ENCODE measurements at places on chromosomes 12 and 14.

GRCh38 chr12:8991371-8992345 lies 2.3 kb downstream of the KLRG1 start:
- DNase-seq: no peak

GRCh38 chr12:102501773-102502172 lies 21.4 kb upstream of the IGF1 start:
- no peak for DNase-seq

DNA sequence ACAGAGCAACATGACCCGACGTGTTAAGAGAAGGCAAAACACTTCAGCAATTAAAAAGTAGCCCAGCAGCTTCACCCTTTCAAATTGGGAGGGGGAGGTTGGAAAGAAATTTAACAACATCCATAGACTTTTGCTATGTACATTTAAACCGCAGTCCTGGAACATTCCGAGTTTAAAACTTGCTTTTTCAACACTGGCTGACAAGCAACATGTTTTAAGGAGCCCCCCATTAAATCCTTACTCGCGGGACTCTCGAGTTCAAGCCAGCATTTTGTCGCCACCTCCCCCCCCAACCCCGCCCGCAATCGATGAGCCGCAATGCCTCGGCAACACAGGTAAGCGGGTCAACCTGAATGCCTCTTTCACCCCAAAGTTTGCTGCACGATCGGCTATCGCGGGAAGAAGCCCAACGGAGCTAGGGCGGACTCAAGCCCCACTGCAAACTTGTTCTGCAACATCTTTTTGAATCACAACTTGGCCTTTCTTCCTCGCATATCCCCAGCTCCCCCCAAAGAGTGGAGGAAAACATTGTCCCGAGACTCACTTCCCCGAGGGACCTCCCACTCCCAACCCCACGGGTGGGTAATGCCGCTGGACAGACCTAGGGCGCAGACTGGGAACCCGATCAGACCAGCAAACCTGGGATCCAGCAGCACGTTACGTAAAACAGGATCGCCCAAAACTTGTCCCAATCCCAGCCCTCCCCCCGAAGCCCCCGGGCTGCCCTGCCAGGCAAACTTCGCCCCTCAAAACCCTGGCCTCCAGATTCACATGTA lies 777 bp downstream of the ZFP36L1 start:
- peak; percentile 70 for DNase-seq

GRCh38 chr12:47242426-47242825 lies 162.7 kb upstream of the AMIGO2 start:
- no peak for DNase-seq

DNA sequence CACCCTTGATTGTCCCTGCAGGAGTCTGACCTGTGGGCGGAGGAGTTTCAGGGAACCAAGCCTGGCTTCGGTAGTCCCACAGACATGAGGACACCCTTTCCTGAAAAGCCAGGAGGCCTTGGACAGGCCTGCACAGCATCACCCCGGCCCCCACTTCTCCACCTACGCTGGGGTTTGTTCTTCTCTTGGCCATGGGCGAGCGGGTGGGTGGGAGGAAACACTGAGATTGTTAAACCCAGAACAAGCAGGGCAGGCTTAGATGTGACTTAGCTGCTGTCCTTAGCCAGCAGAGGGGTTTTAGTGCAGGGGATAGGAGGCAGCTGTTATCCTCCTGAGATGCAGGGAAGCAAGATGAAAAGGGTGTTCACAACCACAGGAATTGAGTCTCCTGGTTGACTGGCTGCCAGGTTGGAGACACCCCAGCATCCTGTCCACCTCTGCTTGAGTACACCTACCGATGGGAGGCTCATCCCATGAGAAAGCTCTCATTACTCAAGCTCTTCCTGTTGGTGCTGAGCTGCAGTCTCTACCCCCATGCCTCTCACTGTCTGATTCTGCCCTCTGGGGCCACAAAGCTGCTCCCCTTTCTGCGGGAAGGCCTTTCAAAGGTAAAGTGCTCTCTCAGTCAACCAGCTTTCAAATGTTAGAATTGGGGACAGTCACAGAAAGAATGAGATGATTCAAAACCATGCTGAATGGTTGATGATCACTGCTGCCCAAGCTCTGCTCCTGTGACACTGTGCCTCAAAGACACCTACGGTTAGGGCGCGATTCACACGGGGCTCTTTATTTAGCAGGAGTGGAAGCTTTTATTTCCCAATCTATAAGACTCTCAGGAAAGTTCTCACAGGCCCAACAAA lies 86.3 kb downstream of the IRF2BPL start:
- no peak for DNase-seq

DNA sequence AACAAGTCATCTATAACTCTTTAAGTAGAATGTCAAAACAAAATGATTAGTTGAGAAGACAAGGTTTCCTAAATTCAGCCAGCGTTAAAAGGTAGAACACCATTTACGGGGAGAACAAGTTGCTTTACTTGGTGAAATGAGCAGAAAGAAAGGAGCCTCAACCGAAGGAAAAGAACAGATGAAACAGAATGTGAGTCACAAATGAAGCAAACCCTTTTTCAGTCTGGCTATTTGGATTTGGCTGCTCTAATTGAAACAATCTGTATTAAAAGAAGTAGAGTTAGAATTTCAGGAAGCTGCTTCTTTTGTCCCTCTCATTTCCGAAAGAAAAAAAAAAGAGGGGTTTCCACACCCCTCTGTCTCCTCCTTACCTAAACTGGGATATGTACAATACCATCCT lies 34.6 kb downstream of the CEP128 start:
- DNase-seq: no peak

DNA sequence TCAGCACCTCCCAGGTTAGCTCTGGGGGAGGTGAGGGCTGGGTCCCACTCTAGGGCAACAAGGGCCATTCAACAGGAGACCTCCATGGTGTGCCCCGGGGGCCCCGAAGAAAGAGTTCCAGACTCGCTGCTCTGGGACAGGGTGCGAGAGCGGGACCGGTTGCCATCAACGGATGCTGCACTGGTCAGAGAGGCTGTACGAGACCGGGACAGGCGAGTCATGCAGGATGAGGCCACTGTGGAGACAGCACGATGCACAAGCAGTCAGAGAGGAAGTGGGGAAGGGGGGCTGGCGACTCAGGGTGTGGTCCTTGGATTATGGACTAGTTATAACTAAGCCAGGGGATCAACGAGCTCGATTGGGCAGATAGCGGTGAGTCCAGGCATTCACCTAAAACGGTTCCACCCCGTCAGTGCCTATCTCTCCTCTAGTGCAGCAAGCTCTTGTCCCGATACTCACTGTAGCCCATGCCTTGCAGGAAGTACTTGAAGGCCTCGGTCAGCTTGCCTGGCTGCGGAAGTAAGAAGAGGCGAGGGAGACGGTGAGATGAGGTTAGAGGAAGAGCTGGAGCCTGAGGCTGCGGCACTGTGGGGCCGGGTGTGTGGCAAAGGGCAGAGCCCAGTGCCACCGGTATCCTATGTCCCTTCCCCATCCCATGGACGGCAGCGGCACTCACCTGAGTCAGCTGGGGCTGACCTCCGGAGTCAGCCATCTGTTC lies 7.2 kb downstream of the NDRG2 start:
- DNase-seq: no peak

DNA sequence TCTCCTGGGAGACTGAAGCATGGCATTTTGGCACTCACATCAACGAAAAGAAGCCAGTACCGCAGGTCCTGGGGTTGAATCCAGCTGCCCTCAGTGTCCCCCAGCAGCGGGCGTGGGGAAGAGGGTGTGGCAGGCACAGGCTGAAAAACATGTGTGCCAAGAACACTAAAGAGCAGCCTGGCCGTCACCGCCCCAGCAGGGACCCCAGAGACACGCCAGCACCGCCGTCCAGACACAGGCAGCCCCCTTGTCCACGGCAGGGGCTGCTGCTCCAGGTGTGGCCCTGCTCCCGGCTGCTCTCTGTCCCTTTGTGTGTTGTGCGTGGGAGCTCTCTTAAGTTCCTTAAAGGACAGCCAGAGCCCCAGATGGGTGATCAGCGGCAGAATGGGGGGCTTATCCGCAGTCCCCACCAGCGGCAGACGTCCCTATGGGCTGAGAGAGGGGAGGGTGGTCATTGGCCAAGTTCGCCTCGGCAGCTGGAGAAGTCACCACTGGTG lies 556 bp downstream of the PHETA1 start:
- DNase-seq: no peak

- no peak for DNase-seq
Measured at GRCh38 chr14:26719514-26719913, 121.7 kb upstream of the NOVA1 start.

Data from type B pancreatic cell (in vitro differentiated cells).